Body of pancreas (tissue), 4 donors: ENCODE measurements at places on chromosomes 7 and 10. TPM values are rescaled to one million over a fixed set of nuclear protein-coding genes. Genes with fewer than 3 reads are reported as not detected.

FAM24B gene
- 4.3 TPM for total RNA-seq

C7orf33 gene
- not detected for total RNA-seq

MACC1 gene
- 16.6 TPM for total RNA-seq

AGMO gene
- total RNA-seq = 0.52 TPM

SPAG6 gene
- total RNA-seq = not detected
